Stimulated activated naive CD4-positive, alpha-beta T cell (primary cell): ENCODE measurements at places on chromosomes 2 and 18.

DNA sequence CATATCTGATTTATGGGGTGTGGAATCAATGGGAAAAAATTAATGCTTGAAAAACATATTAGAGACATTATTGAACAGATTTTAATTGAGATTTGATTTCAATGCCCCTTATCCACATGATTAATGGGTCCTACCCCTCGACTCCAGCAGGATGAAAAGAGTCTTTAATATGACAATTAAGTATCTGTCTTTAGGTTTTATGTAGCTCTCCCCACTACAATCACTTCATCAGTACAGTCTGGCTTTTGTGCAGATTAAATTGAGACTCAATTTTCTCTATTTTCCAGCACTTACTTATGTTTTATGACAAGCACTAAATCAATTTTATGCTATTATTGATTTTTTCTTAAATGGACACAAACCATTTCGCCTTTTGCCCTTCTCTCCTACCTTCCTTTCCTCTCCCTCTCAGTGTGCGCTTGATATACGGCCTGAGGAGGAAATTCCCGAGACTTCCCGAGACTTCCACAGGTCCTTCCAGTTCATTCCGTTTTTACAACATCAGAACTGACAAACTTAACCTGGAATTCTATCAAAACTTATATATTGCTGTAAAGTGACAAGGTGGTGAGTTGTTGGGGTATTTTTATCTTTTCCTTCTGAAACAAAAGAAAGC lies 555.1 kb upstream of the SALL3 start:
- no peak for DNase-seq

DNA sequence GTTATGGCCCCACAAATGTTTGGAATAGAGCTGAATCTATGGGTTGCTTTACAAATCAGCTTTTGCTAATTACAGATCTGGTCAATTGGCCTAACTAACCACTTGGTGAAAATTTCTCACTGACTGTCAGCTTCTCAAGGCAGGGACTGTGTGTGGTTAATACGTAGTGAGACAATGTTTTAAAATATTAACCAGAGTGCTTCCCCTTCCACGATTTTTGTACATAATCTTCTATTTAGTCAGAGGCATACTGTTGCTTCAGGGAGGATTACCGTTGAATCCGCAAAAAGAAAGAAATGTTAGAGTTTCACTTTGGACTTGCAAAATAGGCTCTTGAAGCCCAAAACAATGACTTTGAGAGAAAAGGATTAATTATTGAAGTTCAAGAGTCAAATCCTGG lies 14.9 kb upstream of the KCNS3 start:
- no peak for DNase-seq

DNA sequence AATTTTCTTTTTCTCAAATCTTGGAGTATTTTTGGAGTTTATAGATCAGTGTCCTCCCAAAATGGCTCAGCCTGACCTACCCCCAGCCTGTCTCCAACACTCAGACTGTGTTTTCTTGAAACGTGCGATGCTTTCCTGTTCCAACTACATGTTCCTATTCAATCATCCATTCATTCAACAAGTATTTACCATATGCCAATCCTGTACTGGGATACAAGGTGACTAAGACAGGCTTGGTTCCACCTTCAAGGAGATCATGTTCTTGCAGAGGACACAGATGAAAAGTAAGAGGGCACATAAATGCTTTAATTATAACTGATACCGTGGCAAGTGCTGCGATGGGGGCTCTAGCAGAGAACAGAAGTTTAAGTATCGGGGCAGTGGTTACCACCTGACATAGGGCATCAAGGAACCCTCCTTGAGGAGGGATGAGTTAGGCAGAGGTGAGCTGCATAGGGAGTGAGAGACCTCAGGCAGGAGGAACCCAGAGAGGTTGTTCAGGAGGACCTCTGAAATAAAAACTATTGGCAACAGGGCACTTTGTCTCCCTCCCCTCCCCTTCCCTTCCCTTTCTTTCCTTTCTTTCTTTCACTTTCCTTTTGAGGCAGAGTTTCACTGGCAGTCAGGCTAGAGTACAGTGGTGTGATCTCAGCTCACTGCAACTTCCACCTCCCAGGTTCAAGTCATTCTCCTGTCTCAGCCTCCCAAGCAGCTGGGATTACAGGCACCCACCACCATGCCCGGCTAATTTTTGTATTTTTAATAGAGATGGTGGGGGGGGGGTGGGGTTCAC lies 469.0 kb downstream of the EPHA4 start:
- no peak for DNase-seq

- no peak for DNase-seq
Observed at GRCh38 chr2:240782886-240783818, 36.9 kb downstream of the KIF1A start.

DNA sequence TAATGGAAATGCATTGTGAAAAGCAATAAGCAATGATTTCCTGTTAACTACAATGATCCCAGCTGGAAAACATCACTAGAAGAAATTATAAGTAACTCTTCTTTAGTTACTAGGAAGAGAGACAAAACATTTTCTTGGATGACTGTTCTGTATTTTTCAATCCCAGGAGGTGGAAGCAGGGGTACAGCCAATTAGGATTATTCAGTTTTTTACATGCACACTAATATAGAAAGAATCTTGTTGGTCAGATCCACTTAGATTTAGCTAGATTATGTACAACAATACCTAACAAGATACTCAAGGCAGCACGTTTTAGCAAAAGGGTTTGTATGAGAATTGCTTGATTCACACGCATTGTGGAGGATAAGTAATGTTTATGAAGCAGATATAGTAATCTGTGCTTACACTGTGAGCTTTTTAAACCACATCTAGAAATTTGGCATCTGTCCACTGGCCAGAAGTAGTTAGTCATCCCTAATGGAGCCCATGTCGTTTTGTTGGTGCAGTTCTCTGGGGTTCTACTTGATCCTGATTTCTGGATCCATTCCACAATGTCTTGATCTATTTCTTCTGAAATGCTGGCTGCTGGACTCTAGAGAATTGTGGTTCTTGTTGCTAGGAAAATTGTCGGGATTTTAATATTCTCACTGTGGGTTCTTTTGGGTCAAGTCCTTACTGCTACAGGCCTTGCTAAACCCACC lies 199.7 kb downstream of the ADCYAP1 start:
- no peak for DNase-seq

GRCh38 chr2:85409845-85410583 lies at the start of gene CAPG:
Gene CAPG (minus strand): TSS chr2:85410366. CDS start chr2:85402145, 8,221 bp downstream.
- no peak for DNase-seq

- no peak for DNase-seq
Observed at GRCh38 chr2:223029287-223029686, 22.7 kb upstream of the KCNE4 start.

GRCh38 chr2:111102216-111102615 lies 18.5 kb upstream of the BCL2L11 start:
- DNase-seq = no peak

- no peak for DNase-seq
Observed at GRCh38 chr2:120251880-120252224, 800 bp upstream of the RALB start.

DNA sequence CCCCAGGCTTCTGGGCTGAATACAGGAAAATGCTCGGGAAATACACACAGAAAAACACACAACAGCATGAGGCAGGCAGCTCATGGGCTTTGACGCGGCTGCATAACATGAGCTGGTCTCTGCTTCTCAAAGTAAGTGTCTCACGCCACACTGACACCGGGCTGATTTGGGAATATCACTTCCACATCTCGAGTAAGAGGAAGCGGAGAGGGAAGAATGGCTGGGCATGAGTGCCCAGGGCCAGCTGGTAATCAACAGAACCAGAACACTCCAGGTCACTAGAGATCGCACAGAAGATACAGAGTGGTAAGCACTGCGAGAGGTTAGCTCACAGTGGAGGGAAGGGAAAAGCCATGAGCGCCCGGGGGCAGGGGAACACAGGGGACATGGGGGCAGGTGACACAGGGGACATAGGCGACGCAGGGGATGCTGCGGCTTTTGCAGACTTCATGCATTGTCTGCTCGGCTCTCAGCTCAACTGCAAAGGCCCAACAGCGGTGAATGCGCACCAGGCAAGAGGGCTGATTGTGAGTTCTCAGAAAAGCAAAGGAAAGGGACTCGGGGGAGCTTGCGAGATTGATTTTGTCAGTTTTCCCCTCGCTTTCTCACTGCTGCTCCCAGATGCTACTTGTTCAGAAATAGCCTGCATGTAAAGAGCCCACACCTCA lies 141.4 kb downstream of the MBP start:
- no peak for DNase-seq

- no peak for DNase-seq
Observed at GRCh38 chr2:178829299-178829960, 22.2 kb upstream of the TTN start.

DNA sequence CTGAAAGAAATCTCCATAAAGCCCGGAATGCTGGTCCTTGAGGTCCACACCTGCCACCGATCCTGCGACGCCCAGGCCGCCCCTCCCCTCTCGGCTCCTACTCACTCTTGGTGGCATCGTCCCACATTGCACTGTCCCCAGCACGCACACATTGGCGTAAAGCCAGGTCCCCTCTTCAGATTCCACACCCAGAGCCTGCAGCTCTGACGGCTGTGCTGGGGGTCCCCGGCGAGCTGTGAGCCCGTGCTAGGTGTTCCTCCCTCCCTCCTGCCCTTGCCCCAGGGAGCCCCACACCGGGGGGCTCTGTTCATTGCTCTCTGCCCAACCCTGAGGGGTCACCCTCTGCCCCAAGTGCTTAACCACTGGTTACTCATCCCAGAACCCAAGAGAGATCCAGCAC lies 8.5 kb downstream of the TPO start:
- no peak for DNase-seq

DNA sequence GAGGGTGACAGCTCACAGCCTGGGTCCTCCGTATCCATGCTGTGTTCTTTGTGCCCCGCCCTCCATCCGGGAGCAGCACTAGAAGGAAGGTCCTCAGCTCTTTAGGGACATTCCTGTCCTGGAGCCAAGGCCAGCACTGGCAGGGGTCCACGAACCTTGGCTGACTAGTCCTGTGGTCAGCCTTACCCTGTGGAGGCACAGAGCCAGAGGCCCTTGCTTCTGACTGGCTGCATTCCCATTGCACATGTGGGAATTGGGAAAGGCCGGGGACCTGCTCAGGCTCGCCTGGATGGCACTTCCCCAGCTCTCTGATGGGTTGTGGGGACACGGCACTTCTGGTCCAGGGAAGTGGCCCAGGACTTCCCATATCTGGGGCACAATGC lies 24.9 kb upstream of the RHOB start:
- DNase-seq = no peak

- DNase-seq = no peak
Observed at GRCh38 chr2:198880986-198881385, 576.8 kb downstream of the SATB2 start.

GRCh38 chr2:219521066-219521880 lies 7.0 kb downstream of the ASIC4 start:
- DNase-seq = peak; percentile 7

GRCh38 chr18:38244480-38244879 lies 678.9 kb upstream of the CELF4 start:
- no peak for DNase-seq

- DNase-seq = peak; percentile 1
Observed at GRCh38 chr18:74896390-74896991, 298.8 kb downstream of the ZNF407 start.

- no peak for DNase-seq
Observed at GRCh38 chr2:55370208-55370607, 49.4 kb downstream of the CCDC88A start.

DNA sequence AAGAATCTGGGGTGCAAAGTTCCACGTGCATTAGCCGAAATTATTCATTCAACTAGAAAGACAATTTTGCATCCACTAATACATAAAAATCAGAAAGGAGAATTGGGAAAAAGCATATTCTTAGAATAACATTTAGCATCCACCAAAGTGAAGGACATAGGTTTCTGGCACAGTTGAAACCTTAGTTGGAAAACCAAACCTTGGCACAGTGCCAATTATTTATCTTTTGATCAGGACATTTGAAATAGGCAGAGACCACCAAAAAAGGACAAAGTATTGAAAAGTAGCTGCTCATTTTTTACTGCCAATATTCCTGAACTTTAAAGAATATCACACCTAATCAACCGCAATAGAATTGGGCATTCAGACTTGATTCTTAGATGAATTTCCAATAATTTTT lies 25.5 kb upstream of the NFU1 start:
- DNase-seq = no peak
